ENCODE measurements at places on chromosomes 16 and 17.

DNA sequence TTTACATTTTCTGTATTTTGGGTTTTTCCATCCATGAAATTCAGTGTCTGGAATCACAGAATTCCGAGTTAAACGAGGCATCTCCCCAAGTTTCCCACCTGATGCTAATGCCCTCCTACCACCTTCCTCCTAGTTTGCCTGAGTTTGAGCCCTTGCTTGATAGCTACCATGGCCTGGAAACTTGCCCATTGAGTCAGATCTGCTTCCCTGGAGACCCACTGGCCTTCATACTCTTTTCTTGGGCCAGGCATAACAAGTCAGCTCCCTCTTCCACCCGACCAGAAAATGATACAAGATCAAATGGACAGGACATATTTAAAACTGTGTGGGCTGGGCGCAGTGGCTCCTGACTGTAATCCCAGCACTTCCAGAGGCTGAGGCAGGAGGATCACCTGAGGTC is 10.2 kb downstream of the SETD1A start:
- DNase-seq, result no peak

- DNase-seq, result no peak
Observed at GRCh38 chr17:71378036-71378435, 742.8 kb upstream of the SOX9 start.

- DNase-seq, result peak; percentile 67
Observed at GRCh38 chr17:8223356-8224126, 13.2 kb upstream of the AURKB start.

- no peak for DNase-seq
Observed at GRCh38 chr16:29926711-29927052, 656 bp upstream of the KCTD13 start.

DNA sequence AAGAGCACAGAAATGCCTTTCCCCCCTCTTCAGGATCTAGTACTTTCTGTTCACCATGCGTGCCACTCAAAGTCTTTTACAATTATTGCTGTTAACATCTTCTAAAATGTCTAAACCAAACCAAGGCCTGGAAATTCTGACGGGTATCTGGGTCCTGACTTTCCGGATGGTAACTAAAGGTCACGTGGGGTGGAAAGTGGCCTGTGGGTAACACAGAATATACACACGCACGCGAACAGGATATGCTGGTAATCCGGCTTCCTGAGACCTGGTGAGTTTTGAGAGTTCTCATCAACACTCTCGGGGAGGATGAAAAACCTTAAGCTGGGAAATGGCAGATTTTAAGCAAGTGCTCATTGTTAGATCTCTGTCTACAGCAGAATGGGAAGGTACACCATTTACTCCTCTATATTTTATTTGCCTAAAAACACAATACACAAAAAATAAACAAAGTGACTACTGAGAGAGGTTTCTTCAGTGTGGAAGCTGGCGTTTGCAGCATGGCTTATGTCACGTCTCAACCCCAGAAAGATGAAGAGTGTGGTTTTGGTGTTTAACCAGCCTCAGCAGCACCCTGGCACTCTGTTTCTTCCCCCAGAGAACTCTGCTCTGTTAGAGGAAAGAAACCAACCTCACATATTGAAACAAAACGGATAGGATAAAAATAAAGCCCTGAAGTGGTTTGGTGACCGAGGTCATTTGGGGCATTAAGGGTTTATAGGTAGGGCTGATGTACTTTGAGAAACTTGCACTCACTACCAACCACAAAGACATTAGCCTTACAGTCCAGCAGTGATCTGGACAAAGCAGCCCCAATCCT is 37.3 kb downstream of the SMG6 start:
- DNase-seq, result peak; percentile 65

DNA sequence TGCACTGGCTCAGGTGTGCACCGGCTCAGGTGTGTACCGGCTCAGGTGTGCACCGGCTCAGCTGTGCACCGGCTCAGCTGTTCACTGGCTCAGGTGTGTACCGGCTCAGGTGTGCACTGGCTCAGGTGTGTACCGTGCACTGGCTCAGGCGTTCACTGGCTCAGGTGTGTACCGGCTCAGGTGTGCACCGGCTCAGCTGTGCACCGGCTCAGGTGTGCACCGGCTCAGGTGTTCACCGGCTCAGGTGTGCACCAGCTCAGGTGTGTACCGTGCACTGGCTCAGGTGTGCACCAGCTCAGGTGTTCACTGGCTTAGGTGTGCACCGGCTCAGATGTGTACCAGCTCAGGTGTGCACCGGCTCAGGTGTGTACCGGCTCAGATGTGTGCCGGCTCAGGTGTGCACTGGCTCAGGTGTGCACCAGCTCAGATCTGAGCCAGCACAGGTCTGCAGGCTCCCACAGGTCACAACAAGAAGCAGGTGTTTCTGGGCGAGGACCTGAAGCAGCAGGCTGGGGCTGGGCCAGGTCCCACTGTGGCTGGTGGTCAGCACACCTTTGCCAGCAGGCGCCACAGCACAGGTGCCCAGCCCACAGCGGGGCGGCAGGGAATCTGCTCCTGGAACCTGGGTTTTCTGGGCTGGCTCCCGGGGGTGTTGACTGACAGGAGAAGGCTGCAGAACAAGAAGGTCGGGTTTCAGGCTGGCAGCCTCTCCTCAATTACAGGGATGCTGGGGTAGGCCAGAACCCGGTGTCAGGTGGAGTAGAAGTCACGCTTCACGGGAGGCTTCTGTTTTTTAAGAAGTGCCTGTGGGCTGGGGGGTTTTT is 17.2 kb downstream of the METRNL start:
- DNase-seq, result no peak

DNA sequence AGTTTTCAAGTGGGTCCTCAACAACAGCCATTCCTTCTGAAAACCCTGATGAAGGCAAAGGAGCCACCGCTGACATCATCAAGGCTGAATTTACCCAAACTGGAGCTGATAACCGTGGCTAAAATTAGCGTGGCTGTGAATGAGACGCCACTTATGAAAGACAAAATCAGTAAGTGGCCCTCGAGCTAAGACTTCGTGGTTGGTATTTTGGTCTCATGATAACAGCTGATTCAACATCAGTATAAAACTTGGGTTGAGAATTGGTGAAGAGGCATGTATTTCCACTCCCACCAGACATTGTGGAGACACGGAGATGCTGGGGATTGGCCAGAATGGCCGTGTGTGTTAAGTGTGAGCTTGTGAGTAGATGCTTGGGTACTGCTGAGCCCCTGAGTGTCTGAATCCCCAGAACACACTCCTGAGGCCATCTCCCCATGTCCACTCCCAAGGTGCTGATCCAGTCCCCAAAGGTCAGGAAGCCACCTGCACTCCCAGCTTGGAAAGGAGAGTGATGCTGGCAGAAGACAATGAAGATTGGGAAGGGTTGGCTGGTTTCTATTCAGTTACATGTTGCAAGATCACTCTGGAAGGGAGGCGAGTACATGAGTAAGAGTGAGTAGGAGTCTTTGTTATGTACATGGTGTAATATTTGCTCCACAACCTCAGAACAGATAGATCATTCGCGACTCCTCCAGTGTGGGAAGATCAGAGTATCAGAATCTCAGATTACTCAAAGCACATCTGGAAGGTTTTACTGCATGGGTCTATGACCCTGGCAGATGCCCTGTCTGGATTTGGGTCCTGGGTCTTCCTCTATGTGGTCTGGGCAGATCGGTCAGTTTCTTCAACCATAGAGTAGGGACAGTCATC is 207.7 kb downstream of the HS3ST3A1 start:
- no peak for DNase-seq

- no peak for DNase-seq
Observed at GRCh38 chr17:19787733-19788357, 39.7 kb upstream of the ALDH3A1 start.

DNA sequence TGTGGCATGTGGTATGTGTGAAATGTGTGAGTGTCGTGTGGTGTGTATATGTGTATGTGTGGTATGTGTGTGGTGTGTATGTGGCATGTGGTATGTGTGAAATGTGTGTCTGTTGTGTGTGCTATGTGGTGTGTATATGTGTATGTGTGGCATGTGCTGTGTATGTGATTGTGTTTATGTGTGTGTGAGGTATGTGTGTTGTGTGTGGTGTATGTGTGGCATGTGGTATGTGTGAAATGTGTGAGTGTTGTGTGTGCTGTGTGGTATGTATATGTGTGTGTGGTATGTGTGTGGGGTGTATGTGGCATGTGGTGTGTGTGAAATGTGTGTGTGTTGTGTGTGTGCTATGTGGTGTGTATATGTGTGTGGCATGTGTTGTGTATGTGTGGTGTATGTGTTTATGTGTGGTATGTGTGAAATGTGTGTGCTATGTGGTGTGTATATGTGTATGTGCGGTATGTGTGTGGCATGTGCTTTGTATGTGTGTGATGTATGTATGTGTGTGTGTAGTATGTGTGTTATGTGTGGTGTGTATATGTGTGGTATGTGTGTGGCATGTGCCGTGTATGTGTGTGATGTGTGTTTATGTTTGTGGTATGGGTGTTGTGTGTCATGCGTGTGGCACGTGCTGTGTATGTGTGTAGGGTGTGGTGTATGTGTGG is 9.6 kb upstream of the ZCCHC14 start:
- DNase-seq, result no peak
